Neural crest cell (in vitro differentiated cells): ENCODE measurements at places on chromosomes 1 and 21. TPM values are rescaled to one million over a fixed set of nuclear protein-coding genes. Genes with fewer than 3 reads are reported as not detected.

Gene IFI44L
- total RNA-seq: 0.05 TPM in 1 of 2 replicates, not detected in the other

Gene OR6N1
- total RNA-seq: not detected in 2 replicates

GRCh38 chr1:76677416-76678405 is 189.6 kb upstream of the ST6GALNAC5 start:
- no peak for DNase-seq

- DNase-seq: no peak
These were observed 2.5 kb downstream of the ZNF362 start for GRCh38 chr1:33258788-33259274.

DNA sequence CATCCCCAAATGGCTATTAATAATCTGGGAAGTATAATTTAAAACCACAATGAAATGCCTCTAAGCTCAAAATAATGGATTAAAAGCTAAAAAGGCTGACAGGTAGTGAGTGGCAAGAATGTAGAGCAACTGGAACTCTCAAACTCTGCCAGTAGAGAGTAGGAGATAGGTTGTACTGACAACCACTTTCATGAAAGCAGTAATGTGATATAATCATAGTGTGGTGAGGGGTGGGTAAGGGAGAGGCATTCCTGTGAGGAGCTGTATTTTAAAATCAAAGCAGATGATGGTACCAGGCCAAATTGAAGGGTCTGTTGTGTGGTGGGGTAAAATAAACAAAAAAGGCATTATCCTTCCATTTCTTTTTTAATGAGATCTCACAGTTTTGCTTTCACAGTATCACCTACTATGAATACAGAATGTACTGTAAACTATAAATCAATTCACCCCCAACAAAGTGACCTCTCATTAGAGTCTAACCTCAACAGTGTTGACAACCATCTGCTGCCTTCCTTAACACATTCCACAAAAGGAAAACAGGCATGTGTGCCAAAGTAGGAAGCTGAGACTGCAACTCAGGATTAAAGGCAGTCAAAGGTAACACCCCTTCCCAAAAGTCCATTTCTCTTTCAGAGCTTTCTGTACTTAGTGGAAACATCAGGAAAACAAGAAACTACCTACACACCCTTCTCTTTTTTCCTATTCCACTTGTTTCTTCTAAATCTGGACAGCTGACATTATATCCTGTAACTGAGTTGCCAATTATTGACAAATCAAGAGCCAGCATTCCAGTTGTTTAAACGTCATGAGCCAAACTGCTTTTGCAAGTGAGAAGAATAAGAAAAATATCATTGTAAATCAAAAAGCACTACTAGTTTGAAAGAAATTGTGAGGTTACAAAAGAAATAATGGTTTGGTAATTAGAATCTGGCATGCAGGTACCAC is 130.8 kb downstream of the FAF1 start:
- no peak for DNase-seq

- no peak for DNase-seq
These were observed 181.2 kb upstream of the BRINP3 start for GRCh38 chr1:190658907-190659306.

GRCh38 chr1:231194843-231195516 is 33.1 kb downstream of the TRIM67 start:
- no peak for DNase-seq

GRCh38 chr1:64687725-64688327 is 57.0 kb upstream of the RAVER2 start:
- no peak for DNase-seq
